ENCODE measurements at places on chromosomes 3 and 15.

GRCh38 chr3:62824965-62825592, 50.1 kb downstream of the CADPS start:
- DNase-seq, result no peak

GRCh38 chr3:171850320-171850959, 7.3 kb downstream of the TMEM212 start:
- DNase-seq, result no peak

- DNase-seq, result no peak
Measured at GRCh38 chr3:128788268-128788869, 62.4 kb downstream of the RAB7A start.

GRCh38 chr3:50662408-50662807, 12.3 kb upstream of the DOCK3 start:
- no peak for DNase-seq

Measured in CD4-positive, alpha-beta T cell treated with Interleukin-4 for 1 hour (primary cell).